ENCODE measurements at places on chromosomes 3 and 15. TPM values are rescaled to one million over a fixed set of nuclear protein-coding genes. Genes with fewer than 3 reads are reported as not detected.

Gene LSMEM2
- total RNA-seq = not detected

Gene PRICKLE2
- total RNA-seq = 3.9 TPM

Gene GPR160
- total RNA-seq = 1.6 TPM

Gene SH2D7
- not detected for total RNA-seq

Gene CNOT10
- total RNA-seq = 28.5 TPM

Gene UBE2E2
- 44.2 TPM for total RNA-seq

Gene MST1R
- total RNA-seq = 5.3 TPM

Gene C2CD4A
- 0.14 TPM for total RNA-seq

Gene TF
- total RNA-seq = 0.59 TPM

Gene CILP
- total RNA-seq = 0.67 TPM

Gene XCR1
- total RNA-seq = not detected

Gene RSRC1
- total RNA-seq = 31.5 TPM

Gene EFCC1
- total RNA-seq = not detected

Gene MOBP
- 0.03 TPM for total RNA-seq

Gene NPAP1
- not detected for total RNA-seq

Gene RPL39L
- 49.2 TPM for total RNA-seq

Gene SATB1
- total RNA-seq = not detected

Gene PARP9
- total RNA-seq = 6.2 TPM

Gene TUSC7
- total RNA-seq = not detected

Measured in A549 treated with dexamethasone at 1 μM for 4 hours (cell line).